ENCODE measurements at places on chromosomes 2 and 18.

GRCh38 chr2:181311837-181312236 is 145.3 kb upstream of the ITGA4 start:
- no peak for DNase-seq

DNA sequence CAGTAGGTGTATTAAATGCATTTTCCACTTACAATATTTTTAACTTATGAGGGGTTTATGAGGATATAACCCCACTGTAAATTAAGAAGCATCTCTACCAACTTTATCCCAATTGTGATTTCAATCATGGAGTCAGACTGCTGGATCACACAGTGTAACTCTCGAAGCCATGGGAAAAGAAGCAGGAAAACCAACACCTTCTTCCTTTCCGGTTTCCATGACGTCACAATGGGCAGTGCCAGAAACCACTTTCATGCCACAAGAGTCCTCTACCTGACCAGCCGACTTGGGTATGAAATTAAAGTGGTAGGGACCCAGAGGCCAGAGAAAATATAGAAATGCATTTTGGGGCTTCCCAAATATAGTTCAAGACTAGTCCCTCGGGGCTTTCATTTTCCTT is 4.2 kb downstream of the RNF152 start:
- no peak for DNase-seq

- DNase-seq = no peak
These were observed 58.1 kb downstream of the PAX3 start for GRCh38 chr2:222240676-222241049.

- DNase-seq = no peak
These were observed 27.9 kb downstream of the TMEM17 start for GRCh38 chr2:62478093-62478580.

DNA sequence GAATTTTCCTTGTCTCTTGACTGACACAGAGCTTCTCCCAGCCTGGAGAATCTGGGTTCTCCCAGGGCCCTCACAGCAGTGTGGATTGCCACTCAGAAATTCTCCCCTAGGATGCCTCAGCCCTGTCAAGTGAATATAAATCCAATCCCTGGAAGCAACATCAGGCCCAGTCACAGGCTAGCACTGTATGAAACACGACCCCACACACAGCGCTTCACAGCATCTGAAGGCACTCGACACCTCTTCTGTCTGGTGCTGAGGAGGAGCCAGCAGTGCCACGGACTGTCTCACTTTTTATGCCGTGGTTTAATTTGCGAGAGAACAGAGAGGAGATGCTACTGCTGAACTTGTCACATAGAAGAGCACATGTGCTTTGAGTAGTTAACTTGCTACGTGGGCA is 164.5 kb downstream of the NAPG start:
- no peak for DNase-seq

GRCh38 chr2:72014831-72015230 is 132.8 kb downstream of the CYP26B1 start:
- no peak for DNase-seq

- no peak for DNase-seq
These were observed 64.4 kb downstream of the LONRF2 start for GRCh38 chr2:100257939-100258338.

DNA sequence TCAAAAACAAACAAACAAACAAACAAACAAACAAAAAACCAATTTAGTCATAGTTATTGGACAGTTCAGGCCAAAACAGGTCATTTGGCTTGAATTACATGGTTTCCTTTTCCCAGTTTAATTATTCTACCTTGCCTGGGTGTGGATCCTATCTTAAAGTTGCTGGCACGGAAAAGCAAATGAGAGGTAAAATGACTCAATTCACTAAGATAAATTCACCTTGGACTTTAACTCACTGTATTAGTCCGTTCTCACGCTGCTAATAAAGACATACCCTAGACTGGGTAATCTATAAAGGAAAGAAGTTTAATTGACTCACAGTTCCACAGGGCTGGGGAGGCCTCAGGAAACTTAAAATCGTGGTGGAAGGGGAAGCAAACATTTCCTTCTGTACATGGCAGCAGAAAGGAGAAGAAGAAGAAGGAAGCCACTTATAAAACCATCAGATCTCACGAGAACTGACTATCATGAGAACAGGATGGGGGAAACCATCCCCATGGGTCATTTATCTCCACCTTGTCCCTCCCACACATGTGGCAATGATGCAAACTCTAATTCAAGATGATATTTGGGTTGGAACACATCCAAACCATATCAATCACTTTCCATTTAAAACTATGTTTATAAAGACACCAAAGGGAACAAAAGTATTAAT is 22.5 kb upstream of the TRAPPC8 start:
- no peak for DNase-seq

- DNase-seq = no peak
These were observed 3.3 kb downstream of the CROCC2 start for GRCh38 chr2:240909216-240909974.

DNA sequence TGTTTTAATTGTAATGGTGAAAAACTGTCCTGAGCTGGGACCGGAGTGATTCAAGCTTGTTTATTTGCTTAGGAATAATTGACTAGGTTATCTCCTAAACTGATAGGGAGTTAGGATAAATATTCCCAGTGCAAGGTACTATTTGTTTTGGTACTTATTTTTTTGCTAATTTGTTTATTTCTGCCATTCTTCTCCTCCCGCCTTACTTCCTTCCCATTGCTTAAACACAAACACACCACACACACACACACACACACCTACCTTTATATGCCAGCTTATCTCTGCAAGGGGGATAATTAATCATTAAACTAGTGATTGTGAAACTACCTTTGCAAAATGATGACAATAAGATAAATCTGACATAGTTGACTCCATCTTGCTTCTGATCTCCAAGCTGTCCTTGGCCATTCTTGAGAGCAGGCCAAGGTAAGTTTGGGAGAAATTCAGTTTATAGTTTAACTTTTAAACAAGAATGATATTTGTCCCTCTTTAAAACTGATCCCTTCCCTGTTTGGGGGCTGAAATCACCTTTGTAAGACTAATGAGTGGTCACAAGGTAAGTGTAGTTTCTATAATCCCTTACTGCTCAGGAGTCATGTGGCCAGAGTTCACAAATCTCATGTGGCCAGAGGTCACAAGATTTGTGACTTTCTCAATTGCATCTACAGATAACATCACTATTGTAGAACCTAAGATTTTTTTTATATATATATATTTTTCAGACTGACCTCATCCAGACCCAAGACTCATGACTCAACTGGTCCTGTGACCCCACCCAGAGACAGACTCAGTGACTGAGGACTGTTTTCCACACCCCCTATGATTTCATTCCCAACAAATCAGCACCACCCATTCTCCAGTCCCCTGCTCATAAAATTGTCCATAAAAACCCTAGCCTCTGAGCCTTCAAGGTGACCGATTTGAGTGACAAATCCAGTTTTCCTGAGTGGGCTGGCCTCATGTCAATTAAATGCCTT is 83.1 kb upstream of the LRRTM4 start:
- no peak for DNase-seq

GRCh38 chr2:73284296-73285158 is at the start of gene FBXO41:
Gene FBXO41, minus strand, starts transcription at chr2:73284478. Its CDS starts 14,848 bp downstream, at chr2:73269630.
- no peak for DNase-seq
